Thoracic aorta (tissue), 2 donors: ENCODE measurements at places on chromosomes 3 and 15.

GRCh38 chr15:63913786-63914315 lies 80.1 kb upstream of the HERC1 start:
- no peak overlapping the region for H3K27ac ChIP-seq
- no peak for DNase-seq
- no peak overlapping the region for H3K4me3 ChIP-seq
- H3K4me1 ChIP-seq: peaks cover 12% of the 10 kb centered on the region

DNA sequence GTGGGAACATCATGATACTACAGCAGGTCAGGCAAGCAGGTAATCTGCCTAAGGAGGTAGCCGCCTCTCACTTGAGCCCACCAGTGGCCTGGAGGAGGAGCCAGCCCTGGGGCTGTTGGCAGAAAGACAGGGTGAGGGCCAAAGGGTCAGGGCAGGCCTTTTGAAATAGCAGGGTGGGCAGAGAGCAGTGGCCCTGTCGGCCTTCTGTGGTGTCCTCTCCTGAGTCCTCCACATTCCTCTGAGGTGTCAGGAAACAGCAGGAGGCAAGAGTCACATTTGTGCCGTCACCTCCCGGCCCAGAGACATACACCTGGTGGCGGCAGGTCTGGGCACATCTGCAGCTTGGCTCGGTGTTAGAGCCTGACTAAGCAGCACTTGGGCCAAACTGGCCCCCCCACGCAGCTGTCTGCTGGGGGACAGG lies 3.9 kb upstream of the BNC1 start:
- H3K27ac ChIP-seq: no peak overlapping the region
- no peaks in the 10 kb centered on the region for H3K36me3 ChIP-seq
- no peak overlapping the region for H3K4me3 ChIP-seq
- DNase-seq: no peak
- peaks cover 8% of the 10 kb centered on the region for H3K27me3 ChIP-seq
- peaks cover 6% of the 10 kb centered on the region for H3K4me1 ChIP-seq

GRCh38 chr15:39616731-39617455 lies 36.0 kb downstream of the THBS1 start:
- H3K36me3 ChIP-seq: no peaks in the 10 kb centered on the region
- DNase-seq: no peak
- no peak overlapping the region for H3K4me3 ChIP-seq
- H3K27me3 ChIP-seq: no peaks in the 10 kb centered on the region

- H3K27ac ChIP-seq: no peak overlapping the region
- H3K27me3 ChIP-seq: no peaks in the 10 kb centered on the region
- no peaks in the 10 kb centered on the region for H3K4me1 ChIP-seq
- DNase-seq: no peak
- no peak overlapping the region for H3K4me3 ChIP-seq
These were observed 19.4 kb upstream of the SEMA4B start for GRCh38 chr15:90181776-90182175.
